ENCODE measurements at places on chromosomes 4 and X.

DNA sequence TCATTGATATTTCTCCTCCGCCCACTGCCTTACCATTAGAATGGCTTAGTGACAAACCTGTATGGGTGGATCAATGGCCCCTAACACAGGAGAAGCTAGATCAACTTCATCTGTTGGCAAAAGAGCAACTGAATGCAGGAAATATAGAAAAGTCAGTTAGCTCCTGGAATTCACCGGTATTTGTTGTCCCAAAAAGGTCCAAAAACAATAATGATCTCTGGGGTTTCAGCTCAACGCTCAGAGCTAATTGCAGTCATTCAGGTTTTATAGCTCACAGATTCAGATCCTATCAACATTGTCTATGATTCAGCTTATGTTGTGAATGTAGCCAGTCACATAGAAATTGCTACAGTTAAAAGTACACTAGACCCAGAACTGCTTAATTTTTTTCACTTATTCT, 124.0 kb upstream of the ZCCHC13 start:
- DNase-seq = no peak

DNA sequence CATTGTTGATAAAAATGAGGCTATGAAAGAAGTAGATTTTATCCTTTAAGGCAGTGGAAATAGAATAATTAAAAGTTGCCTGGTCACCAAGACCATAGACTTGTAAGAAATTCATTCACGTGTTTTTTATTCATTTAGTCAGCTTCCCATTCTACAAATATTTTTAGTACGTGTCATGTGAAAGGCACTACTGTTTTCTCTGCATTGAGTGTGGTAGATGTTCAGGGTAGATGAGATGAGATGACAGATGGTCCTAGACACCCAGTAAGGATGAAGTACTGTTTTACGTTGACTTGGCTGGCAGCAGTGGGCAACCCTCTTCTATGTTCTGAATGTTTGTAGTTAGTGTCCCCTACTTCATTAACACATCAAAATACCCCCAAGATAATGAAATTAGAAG, 228.1 kb downstream of the ARHGAP24 start:
- DNase-seq = no peak

- DNase-seq = no peak
These were observed 227.3 kb downstream of the KDR start for GRCh38 chr4:54898056-54898562.

DNA sequence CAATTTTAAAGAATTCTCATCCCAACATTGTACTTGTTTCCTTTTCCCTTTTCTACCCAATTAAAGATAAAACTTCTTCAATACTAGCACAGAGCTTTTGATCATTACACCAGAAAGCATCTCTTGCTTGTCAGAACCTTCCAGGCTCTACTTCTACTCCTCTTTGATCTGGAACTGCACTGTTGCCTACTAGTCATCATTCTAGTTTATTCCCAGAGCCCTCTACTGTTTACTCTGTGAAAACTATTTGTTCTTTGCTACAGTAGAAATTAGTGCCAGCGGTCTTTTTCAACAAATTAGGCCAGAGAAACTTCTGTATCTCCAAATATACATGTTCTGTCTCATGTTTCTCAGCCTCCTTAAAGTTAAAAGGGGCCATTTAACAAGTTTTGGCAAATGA, 46.8 kb upstream of the TMPRSS11F start:
- no peak for DNase-seq

DNA sequence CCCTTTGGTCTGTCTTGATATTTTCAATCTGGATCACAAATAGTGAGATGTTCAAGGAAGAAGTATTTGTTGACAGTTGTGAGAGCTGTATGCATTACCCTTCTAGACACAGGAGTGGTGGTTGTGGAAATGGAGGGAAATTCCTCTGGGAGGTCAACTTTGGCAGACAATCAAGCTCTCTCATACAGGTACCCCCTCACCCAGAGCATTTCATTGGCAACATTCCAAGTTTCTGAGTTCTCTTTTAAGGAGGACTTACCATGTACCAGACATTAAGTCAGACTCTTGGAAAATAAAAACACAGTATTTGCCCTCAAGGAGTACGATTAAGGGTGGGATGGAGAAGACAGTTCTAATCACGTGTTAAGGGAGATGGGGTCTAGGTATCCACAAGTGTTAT, 45.3 kb downstream of the KLHL15 start:
- no peak for DNase-seq

All from hematopoietic multipotent progenitor cell treated with erythropoietin and hydrocortisone succinate and interleukin-3 and kit ligand, for 6 days (in vitro differentiated cells).